ENCODE measurements at places on chromosomes 11 and 22.

- no peak for DNase-seq
These were observed 49.4 kb downstream of the PTPRJ start for GRCh38 chr11:48029681-48030290.

DNA sequence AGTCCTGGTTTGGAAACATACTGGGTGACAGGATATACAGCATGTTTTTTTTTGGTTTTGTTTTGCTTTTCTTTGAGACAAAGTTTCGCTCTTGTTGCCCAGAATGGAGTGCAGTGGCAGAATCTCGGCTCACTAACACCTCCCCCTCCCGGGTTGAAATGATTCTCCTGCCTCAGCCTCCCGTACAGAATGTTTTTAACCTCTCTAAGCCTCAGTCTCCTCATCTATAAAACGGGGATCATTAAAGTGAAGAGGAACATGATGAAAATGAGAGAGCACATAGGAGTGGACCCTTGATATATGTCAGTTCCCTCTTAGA lies 28.1 kb upstream of the SCARF2 start:
- DNase-seq: no peak

DNA sequence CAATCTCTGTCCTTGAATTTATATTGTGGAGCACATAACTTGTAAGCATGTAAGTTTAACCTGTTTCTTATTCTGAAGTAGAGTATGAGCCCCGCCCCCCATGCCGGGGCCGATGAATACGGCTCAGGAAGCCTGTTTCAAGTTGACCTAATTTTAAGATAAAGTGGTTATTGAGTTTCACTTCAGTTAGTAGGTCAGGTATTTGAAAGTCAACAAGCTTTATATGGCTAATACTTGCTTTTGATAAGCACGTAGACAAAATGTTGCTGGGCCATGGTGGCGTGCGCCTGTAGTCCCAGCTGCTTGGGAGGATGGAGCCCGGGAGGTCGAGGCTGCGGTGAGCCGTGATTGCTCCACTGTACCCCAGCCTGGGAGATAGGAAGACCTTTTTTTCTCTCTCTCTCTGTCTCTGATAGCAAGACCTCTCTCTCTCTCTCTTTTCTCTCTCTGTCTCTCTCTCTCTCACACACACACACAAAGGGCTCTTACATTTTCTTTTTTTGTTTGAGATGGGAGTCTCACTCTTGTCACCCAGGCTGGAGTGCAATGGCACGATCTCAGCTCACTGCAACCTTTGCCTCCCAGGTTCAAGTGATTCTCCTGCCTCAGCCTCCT lies 14.4 kb downstream of the YWHAH start:
- DNase-seq: no peak

GRCh38 chr11:113468726-113469345 lies 6.4 kb downstream of the DRD2 start:
- no peak for DNase-seq

GRCh38 chr11:6962141-6962540 lies 35.9 kb downstream of the ZNF215 start:
- DNase-seq: no peak

DNA sequence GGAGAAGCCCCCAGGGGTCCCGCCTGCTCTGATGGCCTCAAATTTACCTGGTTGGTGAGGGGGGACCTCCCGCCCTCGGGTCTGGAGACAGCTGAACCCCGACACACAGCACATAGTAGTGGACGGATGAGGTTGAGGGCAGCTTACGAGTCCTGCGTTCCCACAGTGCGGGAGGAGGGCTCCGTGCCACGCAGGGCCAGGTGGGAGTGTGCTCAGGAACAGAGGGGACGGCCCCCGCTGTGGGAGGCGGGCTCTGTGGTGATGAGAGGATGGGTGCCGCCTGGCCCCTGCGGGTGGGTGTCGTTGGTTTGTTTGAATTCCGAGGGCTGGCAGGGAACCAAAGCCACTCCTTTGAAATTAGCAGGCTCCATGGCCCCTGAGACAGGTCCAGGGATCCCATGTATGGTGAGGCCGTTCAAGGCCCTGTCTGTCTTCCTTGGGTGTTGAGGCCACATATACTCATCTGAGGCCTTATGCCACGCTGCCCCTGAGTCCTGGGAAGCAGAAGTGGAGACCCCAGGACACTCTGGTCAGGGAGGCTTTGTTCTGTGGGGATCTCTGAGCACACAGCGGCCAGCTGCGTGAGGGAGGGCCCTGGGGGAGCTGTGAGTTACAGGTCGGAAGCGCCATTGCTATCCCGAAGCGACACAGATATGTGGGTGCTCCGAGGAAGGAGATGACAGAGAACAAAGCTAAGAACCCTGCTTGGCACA lies 21.9 kb downstream of the NADSYN1 start:
- no peak for DNase-seq

DNA sequence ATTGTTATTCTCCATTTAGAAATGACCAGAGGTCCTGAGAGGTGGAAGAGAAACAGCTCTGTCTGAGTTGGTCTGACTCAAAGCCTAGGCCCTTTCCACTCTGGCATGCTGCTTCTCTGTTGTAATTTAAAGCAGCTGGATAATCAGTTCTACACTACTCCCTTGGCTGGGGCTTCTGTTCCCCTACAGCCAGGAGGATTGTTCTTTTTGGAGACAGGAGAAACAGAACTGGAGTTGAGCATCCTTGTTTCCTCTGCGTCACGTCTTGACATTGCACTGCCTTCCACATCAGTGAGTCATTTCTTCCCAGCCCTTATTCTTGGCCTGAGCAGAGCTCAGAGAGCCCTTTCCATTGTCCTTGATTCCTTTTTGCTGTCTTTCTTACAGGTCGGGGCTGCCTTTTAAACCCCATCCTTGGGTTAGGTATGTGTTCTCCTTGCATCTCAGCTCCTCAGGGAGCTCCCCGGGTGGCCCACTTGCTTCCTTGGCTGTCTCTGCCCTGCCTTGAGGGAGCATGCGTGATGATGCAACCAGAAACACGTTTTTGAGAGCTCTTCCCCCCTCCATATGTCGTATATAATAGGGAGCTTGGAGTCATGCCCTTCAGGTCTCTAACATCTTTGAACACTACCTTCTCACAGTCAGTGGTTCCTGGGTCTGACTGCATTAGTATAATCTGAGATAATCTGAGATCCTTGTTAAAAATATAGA lies 35.7 kb downstream of the CYB5R2 start:
- DNase-seq: peak; percentile 56

GRCh38 chr11:95625164-95625900 lies 164.2 kb downstream of the FAM76B start:
- DNase-seq: no peak

- peak; percentile 37 for DNase-seq
These were observed 585 bp upstream of the NADSYN1 start for GRCh38 chr11:71452199-71453036.

GRCh38 chr11:10633261-10633660 lies 60.3 kb downstream of the IRAG1 start:
- DNase-seq: no peak

- no peak for DNase-seq
These were observed 141.6 kb downstream of the BUD13 start for GRCh38 chr11:116631201-116631600.

DNA sequence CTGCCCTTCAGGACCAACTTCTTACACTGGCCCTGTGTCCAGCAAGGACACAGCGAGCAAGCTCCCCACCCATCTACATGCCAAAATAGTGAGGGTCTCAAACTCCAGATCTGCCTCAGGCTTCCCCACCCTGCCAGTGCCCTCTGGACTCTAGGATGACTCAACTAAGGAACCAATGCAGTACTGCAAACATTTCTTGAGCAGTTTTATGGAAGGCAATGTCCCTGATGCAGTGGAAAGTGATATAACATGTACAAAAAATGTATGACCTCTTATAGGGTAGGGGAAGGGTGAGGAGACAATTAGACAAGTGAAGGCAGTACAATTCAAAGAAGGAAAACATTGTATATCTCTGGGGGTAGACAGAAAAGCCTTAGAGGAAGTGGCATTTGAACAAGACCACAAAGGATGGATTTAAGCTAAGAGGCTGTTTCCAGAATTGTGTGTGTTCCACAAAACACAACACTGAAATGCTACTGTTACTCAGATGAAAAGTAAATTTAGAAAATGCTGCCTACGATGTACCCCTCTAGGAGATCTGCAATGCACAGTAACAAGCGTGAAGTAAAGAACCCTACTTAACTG lies 47.3 kb downstream of the RAB30 start:
- DNase-seq: no peak

GRCh38 chr22:37549704-37550059 lies 10.6 kb upstream of the CDC42EP1 start:
- no peak for DNase-seq

- no peak for DNase-seq
These were observed 119.7 kb upstream of the CD82 start for GRCh38 chr11:44445500-44446365.

DNA sequence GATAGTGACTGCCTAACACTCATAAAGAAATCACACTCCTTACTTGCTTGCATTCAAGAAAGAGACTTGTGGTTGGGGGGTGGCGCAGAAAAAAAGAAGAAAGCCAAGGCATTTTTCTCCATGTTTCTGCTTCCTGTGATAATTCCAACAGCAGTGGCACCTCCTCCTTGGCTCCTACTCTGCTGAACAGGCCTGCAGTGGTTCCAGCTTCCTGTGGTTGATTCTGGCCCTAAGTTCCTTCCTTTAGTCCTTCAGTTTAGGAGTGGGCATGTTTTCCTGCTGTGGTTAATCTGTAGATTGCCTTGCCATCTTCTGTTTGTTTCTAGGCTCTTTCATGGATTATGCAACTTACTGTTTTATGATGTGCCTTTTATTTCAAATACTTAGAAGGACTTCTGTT lies 940.4 kb downstream of the DLG2 start:
- no peak for DNase-seq

GRCh38 chr22:32407936-32408335 lies 4.1 kb downstream of the RTCB start:
- DNase-seq: no peak

DNA sequence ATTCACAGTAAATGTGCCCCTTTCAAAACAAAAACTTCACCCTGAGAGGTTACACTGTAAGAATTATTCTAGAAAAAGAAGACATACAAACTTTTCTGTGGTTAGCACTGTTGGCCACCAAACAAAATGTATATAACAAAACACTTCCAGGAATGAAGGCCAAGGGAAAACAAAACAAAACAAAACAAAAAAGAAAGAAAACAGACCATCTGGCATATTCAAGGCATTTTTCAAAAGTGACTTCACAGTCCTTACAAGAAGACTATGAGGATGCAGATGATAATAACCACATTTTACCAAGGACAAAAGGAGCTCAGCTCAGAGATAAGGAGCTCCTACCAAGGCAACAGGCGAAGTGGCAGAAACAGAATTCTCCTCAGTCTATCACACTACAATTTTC lies 24.9 kb downstream of the CTSC start:
- DNase-seq: no peak

GRCh38 chr22:17232406-17232805 lies 13.2 kb upstream of the ADA2 start:
- DNase-seq: no peak

GRCh38 chr22:48428631-48429371 lies 1398.9 kb downstream of the BRD1 start:
- no peak for DNase-seq

DNA sequence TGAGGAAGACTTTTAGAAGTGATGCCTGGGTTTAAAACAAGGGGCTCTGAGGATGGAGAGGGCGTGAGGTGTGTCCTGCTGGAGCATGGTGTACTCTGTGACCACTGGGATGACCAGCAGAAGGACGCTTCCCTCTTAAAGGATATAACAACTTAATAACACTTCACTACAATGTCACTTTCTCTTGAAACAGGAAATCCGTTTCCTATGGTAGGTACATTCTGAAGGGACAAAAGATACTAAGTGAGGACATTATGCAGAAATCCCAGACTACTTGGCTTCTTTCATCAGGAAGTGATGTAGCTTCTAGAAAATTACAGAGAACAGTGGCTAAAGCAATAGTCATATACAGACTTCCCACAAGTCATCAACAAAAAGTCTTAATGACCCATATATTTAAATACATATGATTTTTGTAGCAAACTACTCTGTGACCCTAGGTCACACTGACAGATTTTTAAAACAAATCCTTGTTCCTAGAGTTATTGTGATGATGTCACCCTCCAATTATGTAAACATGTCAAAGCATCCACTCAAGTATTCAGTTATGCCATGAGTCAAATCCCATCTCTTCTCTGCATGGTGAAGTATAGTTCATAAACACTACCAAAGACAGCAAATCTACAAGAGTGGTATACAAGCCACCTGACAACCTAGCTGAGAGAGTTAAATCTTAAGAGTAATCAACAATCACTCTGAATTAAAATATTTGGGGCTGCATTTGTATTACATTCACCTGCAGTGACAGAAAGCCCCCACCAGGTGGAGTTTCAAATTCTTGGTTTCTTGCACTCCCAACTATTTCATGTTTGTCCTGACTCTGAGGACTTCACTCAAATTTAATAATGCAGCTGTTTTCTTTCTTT lies 32.8 kb downstream of the PITPNB start:
- peak; percentile 48 for DNase-seq

- no peak for DNase-seq
These were observed 15.0 kb downstream of the METTL15 start for GRCh38 chr11:28123151-28123581.

GRCh38 chr11:849104-849824 lies 6.6 kb downstream of the TSPAN4 start:
- no peak for DNase-seq

- no peak for DNase-seq
These were observed 32.6 kb downstream of the TEAD1 start for GRCh38 chr11:12706545-12707499.

- DNase-seq: no peak
These were observed 3.8 kb upstream of the CYP2D6 start for GRCh38 chr22:42134100-42135020.

GRCh38 chr11:120778685-120779490 lies 245.0 kb upstream of the TBCEL start:
- DNase-seq: no peak

GRCh38 chr22:45756558-45756957 lies 84.9 kb downstream of the ATXN10 start:
- DNase-seq: no peak

- no peak for DNase-seq
These were observed 21.4 kb downstream of the XRRA1 start for GRCh38 chr11:74927496-74927895.

- no peak for DNase-seq
These were observed 561.0 kb downstream of the LUZP2 start for GRCh38 chr11:25057861-25058260.

- no peak for DNase-seq
These were observed 125.5 kb upstream of the NCAM1 start for GRCh38 chr11:112835591-112836255.

- no peak for DNase-seq
These were observed 69.5 kb upstream of the CSNK2A3 start for GRCh38 chr11:11422411-11423128.

DNA sequence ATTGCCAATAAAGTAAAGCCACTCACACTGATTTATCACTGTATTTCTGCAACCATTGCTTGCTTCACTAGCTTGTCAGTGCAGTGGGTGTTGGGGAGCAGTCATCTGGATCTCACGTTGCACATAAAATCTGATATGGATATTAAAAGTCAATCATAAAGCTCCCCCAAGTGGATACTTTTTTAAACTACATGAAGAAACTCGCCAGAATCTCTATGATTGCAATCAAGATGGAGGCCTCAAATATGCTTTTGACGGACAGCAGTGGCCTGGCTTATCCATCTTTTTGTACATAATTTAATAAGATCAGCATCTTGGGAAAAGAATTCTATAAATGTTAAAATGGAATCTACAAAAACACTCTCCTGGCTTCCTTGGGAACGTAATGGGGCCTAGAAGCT lies 137.7 kb downstream of the WT1 start:
- DNase-seq: peak; percentile 30

- DNase-seq: no peak
These were observed 3.6 kb downstream of the DUSP8 start for GRCh38 chr11:1568441-1568911.
